CD4-positive, alpha-beta T cell treated with Interleukin-4 for 1 hour (primary cell): ENCODE measurements at places on chromosomes 7 and 10.

- DNase-seq: no peak
Measured at GRCh38 chr10:59372543-59372942, 10.2 kb upstream of the FAM13C start.

- DNase-seq: no peak
Measured at GRCh38 chr7:29609162-29610037, 45.8 kb downstream of the PRR15 start.

- DNase-seq: no peak
Measured at GRCh38 chr7:49631960-49632359, 141.5 kb upstream of the VWC2 start.

GRCh38 chr7:25256333-25256819, 28.1 kb upstream of the NPVF start:
- DNase-seq: no peak

GRCh38 chr7:148395352-148395811, 195.2 kb upstream of the C7orf33 start:
- no peak for DNase-seq
